ENCODE measurements at places on chromosomes 7 and 10.

DNA sequence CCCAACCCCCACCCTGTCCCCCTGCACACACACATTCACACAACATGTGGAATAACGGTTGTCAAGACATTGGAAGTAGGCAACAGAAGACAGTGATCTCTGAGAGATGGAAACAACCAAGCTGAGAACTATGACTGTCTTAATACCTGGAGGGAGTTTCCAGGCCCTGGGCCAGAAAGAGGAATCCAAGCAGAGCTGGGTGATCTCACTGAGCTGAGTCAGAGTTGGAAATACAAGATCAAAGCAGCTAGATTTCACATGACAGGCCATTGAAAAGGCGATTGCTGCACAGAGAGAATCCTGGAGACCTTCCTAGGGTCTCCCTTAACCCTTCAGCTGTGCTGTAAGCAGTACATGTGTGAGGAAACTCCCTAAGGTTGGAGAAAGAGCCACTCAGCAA is 165.8 kb upstream of the PRSS1 start:
- no peak for DNase-seq

DNA sequence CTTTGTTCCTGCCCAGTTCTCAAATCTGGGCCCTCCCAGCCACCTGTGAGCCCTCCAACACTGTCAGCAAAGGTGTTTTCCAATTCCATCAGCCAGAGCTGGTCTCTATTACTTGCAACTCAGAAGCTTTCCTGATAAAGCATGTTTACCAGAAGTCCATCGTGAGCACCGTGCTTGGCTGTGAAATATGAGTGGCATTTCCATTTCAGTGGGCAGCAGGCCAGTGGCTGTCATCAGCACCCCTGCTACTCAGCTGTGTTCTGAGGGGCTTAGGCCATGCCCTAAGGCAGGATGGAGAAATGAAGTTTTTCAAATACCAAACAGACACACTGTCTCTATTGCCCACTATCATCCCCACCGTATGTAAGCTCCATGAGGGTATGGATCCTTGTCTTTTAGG is 12.7 kb upstream of the BNIP3 start:
- DNase-seq: no peak

- no peak for DNase-seq
These were observed 31.6 kb upstream of the AGMO start for GRCh38 chr7:15593382-15593781.

- DNase-seq: peak; percentile 62
These were observed at the start of gene PLCE1 for GRCh38 chr10:93993782-93994437. Gene PLCE1 (plus strand): TSS chr10:93993931. CDS start chr10:94031047, 37,116 bp downstream.

DNA sequence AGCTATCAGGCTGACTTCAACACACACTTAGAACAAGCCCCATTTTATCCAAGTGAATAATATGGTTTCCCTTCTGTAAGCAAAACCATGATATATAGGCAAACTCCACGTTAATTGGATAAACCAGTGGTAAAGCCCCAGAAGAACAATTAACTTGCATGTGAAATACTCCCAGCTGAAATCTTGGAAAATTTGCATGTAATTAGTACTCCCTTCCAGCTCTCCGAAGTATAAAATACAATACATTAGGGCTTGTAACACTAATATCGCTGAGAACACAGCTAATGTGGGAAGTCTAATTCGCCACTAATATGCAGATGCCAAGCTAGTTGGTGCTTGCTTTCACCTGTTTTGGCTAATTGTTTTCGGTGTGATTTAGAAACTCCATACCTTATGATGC is 859.0 kb upstream of the AUTS2 start:
- no peak for DNase-seq

GRCh38 chr10:125264091-125264490 is 103.7 kb upstream of the CTBP2 start:
- no peak for DNase-seq
